ENCODE measurements at places on chromosomes 11 and 22.
A peak's percentile ranks its signal among the peaks of the same experiment; 100 is the strongest.

DNA sequence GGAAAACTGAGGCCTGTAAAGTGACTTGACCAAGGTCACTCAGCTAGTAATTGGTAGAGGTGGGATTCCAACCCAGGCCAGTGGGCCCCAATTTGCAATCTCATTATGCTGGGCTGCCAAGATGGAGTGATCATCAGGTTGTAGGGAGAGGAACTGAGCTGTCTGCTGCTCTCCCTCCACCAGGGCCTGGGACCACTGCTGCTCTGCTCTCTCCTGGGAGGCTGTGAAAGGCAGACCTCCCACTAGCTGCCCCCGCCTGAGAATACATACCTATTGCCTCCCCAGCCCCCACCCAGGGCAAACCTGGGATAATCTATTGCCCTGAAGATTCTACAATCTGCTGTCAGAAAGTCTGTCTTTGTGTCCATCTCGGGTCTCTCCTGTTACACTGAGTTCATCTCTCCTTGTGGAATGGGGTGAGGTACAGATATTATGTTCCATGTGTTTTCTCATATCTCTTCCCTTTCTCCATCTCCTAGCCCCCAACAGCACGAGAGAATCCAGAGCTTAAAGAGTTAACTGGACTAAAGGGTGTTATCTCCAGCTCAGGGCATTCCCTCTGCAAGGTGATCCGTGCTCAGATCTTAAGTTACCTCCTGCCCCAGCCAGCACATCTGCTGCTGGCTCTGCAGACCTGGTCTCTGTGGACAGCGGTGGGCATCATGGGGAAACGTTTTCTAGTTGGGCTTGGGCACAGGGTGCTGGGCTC is 5.6 kb downstream of the NECTIN1 start:
- DNase-seq, result no peak

GRCh38 chr11:63521896-63522295 is 14.7 kb upstream of the PLAAT4 start:
- no peak for DNase-seq

GRCh38 chr11:58433638-58434203 is 5.8 kb upstream of the OR5B2 start:
- DNase-seq, result no peak

- DNase-seq, result no peak
Measured at GRCh38 chr11:129368889-129369672, 6.6 kb upstream of the BARX2 start.

GRCh38 chr11:23377909-23378308 is 517.6 kb upstream of the CCDC179 start:
- DNase-seq, result no peak

- DNase-seq, result no peak
Measured at GRCh38 chr11:23919455-23919854, 577.4 kb upstream of the LUZP2 start.

DNA sequence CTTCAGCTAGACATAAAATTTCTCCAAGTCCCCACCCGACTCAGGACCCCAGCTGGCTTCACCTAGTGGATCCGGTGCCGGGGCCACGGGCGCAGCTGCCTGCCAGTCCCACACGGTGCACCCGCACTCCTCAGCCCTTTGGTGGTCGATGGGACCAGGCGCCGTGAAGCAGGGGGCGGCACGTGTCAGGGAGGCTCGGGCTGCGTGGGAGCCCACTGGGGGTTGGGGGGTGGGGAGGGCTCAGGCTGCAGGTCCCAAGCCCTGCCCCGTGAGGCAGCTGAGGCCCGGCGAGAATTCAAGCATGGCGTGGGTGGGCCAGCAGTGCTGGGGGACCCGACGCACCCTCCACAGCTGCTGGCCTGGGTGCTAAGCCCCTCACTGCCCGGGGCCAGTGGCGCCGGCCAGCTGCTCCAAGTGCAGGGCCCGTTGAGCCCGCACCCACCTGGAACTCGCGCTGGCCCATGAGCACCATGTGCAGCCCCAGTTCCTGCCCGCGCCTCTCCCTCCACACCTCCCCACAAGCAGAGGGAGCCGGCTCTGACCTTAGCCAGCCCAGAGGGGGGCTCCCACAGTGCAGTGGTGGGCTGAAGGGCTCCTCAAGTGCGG is 747.0 kb downstream of the FAM181B start:
- DNase-seq, result no peak

GRCh38 chr11:86692317-86692716 is 19.9 kb upstream of the ME3 start:
- no peak for DNase-seq

GRCh38 chr11:122632181-122632824 is 23.2 kb upstream of the UBASH3B start:
- DNase-seq, result no peak

DNA sequence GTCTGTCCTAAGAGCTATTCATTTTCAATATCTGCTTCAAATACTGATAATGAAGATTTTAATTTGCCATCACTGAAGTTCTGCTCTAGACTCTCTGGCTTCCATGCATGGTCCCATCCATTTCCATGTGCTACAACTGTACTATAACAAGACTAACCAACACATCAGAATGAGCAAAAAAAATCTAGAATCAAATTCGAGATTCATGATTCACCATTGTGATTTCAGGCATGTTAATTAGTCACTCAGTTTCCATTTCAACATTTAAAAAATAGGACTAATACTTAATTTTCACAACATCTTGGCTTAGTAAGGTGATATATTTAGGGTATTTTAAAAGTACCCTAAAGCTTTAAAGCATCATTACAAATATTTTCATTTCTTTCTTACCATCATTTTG is 22.8 kb downstream of the PICALM start:
- DNase-seq, result no peak

DNA sequence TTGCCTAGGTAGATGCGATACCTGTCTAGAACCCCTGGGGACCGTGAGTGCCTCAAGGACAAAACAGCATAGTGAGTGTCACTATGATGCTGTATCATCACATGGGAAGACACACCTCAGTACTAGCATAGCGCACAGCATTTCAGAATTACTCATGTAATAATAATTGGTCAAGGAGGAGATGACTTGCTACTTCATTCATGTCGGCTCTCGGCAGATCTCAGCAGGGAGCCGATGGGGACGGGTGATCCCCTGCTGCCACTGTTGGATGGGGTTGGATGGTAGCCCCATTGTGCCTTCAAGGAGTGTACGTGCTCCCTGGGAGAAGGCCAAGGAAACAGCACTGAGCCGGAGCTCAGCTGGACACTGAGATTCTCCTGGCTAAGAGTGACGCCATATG is 186.9 kb downstream of the EFCAB6 start:
- DNase-seq, result no peak

DNA sequence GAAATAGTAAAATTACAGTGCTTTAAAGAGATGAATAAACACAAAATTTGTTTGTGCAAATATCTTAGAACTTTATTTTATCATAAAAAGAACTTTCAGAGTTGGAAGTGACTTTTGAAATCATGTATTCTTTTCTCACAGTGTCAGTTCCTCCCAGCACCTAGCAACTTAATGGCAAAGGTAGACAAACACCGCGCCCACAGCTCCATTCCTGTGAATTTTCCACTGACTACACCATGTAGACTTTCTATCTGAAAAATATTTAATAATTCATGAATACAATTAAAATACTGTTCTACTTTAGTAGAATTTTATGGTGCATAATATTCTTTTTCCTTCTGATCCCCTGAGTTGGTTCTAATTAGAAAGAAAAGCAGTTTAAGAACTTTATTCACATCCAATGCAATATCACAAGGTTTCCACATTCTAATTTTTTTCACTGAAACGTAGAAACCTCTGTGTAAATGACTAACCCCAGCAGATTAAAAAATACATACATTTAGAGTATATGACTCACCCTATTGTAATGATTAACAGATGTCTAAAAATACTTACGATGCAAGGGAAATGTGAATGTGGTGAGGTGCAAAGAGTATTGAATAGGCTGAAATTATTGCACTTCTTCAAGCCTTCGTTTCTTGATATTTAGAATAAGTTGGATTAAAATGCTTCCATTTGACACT is 218.2 kb upstream of the CCDC179 start:
- no peak for DNase-seq

DNA sequence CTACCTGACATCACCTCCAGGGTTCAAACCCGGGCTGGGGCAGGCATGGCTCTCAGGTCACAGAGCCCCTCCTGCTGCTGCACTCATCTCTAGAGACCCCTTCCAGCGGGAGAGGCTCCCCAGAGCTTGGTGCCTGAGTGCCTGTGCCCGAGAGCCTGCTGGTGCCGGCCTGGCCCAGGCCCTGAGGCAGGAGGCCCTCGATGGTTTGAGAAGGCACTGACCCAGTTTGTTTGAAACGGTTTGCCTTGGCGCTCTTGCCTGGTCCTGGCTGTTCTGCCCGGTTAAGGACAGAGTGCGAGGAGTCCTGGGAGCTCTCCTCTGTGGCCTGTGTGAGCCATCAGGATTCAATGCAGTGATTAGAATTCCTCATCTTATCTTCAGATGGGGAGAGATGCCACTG is 88.9 kb downstream of the TBC1D22A start:
- DNase-seq, result no peak

DNA sequence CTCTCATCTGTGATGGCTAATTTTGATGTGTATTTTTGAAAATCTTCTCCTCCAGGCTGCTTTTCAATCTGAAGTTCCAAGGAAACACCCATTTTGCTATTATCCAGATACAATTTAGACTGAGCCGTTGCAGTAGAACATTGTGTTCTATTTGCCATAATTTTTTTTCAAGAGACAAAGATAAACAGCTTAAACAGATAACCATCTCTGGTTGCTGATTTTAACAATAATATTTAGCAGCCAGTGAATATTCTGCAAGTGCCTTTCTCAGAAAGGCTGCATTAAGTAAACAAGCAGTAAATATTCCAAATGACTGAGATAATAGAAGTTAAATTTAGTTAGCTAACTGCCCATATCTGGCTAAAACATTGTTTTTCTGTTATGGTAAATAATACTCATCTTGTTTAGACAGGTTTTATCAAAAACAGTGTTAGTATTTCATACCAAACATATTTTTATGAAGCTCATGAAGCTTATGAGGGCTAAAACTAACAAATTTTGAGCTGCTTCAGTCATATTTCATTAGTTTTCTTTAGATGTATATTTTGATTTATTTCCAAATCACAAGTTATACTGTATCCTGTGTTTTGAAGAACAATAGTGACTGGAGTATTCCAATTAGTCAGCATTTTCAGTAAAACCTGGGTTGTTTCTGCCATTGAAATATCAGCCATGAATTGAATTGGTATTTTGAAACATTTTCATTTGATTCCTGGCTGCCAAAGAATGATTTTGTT is 206.7 kb downstream of the SBF2 start:
- no peak for DNase-seq

GRCh38 chr11:11816511-11817314 is 25.1 kb upstream of the USP47 start:
- DNase-seq, result no peak

- DNase-seq, result peak; percentile 8
Measured at GRCh38 chr22:47918276-47918921, 1155.9 kb downstream of the TBC1D22A start.

GRCh38 chr11:67053896-67054329 is 2.7 kb upstream of the RHOD start:
- DNase-seq, result no peak

DNA sequence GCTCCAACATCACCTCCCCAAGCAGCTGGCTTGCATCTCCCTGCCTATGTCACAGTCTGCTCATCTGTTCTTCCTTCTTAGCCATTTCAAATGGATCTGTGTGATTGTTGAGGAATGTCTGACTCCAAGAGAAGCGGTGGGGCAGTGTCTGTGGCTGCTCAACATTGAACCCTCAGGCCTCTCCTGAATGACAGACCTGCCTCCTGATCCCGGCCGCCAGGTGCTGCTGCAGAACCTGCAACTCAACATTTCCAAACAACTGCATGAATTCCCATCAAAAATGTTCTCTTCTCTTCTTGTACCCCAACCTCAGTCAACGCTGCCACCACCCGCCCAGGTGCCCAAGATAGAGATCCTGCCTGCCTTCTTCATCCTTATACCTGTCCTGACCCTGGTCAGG is 132.5 kb downstream of the FBXO7 start:
- DNase-seq, result no peak

DNA sequence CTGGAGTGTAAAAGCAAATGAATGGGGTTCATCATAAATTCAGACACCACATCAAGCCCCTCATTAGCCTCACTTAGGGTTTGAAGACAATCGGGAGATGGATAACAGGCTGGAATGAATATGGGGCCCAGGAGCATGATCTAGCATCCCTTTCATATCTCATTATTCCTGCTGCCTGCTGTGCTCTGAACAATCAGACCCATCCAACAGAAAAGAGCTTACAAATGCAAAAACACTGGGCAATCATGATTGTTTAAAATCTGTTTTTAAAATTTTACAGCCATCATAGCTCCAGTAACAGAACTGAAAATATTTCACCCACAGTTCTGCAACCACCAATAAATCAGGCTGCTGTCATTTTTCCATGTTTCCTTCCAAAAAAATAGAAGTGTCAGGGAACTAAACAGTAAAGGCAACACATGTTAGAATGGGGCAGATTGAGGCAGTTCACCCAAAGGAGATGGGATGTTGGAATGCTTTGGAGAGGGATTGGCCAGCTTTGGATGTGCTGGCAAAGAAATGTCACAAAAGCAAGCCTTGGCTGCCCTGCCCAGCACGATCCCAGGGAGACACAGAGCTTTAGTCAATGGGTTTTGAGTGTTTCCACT is 47.8 kb upstream of the BMAL1 start:
- DNase-seq, result no peak

DNA sequence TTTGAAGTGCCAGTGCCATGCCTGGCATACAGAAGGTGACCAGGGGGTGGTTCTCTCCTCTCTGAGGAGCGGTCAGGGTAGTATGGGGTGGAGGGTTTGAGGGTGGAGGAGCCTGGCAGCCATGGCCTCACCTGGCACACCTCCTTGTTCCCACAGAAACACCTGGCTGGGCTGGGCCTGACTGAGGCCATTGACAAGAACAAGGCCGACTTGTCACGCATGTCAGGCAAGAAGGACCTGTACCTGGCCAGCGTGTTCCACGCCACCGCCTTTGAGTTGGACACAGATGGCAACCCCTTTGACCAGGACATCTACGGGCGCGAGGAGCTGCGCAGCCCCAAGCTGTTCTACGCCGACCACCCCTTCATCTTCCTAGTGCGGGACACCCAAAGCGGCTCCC is 9.6 kb downstream of the SERPINH1 start:
- no peak for DNase-seq

GRCh38 chr11:68459886-68460740 is 439 bp upstream of the PPP6R3 start:
- DNase-seq, result peak; percentile 89

DNA sequence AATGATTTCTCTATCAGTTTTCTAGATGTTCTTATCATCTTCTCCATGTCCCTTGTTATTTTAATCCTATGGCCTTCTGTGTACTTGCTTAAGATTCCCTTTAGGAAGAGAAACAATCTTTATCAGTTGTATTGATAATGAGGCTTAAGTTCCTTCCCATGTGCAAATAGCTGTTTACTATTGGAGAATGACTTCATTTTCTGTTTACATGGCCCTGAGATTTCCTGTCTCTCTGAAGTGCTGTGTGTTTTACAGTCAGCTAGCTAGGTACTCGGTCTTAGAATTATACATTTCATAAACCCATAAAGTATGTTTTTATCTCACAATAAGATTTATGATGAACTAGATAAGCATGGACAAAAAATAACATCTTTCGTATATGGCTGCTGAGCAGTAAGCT is 67.5 kb upstream of the CCDC179 start:
- DNase-seq, result no peak

GRCh38 chr11:120185706-120186455 is 25.0 kb upstream of the OAF start:
- DNase-seq, result no peak

All from stimulated activated CD8-positive, alpha-beta memory T cell treated with anti-CD3 and anti-CD28 coated beads, Interleukin-2, amount 100 ng/mL, for 48 hours (primary cell).